Nasal cavity respiratory epithelium epithelial cell of viscerocranial mucosa (primary cell): ENCODE measurements at places on chromosomes 7 and 10. TPM values are rescaled to one million over a fixed set of nuclear protein-coding genes. Genes with fewer than 3 reads are reported as not detected.

WNT8B gene
- not detected in 2 replicates for total RNA-seq

TRIM4 gene
- total RNA-seq = 23.9 and 38.2 TPM in 2 replicates

PLEKHA8 gene
- total RNA-seq = 26.7 TPM in 2 replicates

LLCFC1 gene
- not detected in 2 replicates for total RNA-seq

ANXA8L1 gene
- total RNA-seq = 35.2 and 362 TPM in 2 replicates

SMO gene
- 3.1 and 16.1 TPM in 2 replicates for total RNA-seq

MSS51 gene
- total RNA-seq = 0.68 and 1.4 TPM in 2 replicates

LYZL2 gene
- total RNA-seq = not detected in 2 replicates

GCK gene
- total RNA-seq = 0.14 and 0.34 TPM in 2 replicates

AKR1C2 gene
- total RNA-seq = 49.2 and 256 TPM in 2 replicates

CARD11 gene
- 2.4 and 8.5 TPM in 2 replicates for total RNA-seq

SLC26A3 gene
- 0.14 TPM in 1 of 2 replicates, not detected in the other for total RNA-seq

SORCS1 gene
- not detected in 2 replicates for total RNA-seq

NYAP1 gene
- total RNA-seq = 0.34 and 0.64 TPM in 2 replicates

HOXA13 gene
- total RNA-seq = not detected in 2 replicates

SPDYE2 gene
- total RNA-seq = not detected in 2 replicates

ZNF92 gene
- total RNA-seq = 2.7 and 6.0 TPM in 2 replicates

AKR1C8 gene
- not detected in 2 replicates for total RNA-seq

BUB3 gene
- total RNA-seq = 108 and 153 TPM in 2 replicates

NRCAM gene
- total RNA-seq = 7.2 and 49.5 TPM in 2 replicates

CXCL12 gene
- not detected in 2 replicates for total RNA-seq

ANKRD26 gene
- 5.5 and 8.3 TPM in 2 replicates for total RNA-seq

PTPN20 gene
- total RNA-seq = 3.4 and 4.0 TPM in 2 replicates

CPXM2 gene
- 0.07 TPM in 1 of 2 replicates, not detected in the other for total RNA-seq

COL13A1 gene
- total RNA-seq = under 0.01 and 0.14 TPM in 2 replicates

HOXA2 gene
- total RNA-seq = not detected in 2 replicates

NPFFR1 gene
- total RNA-seq = not detected in 2 replicates

C7orf57 gene
- total RNA-seq = 0.21 and 3.4 TPM in 2 replicates

MBL2 gene
- not detected in 2 replicates for total RNA-seq

UCN3 gene
- total RNA-seq = not detected in 2 replicates

GIMAP6 gene
- total RNA-seq = under 0.01 TPM in 1 of 2 replicates, not detected in the other

SPAM1 gene
- total RNA-seq = not detected in 2 replicates

HYAL4 gene
- total RNA-seq = under 0.01 and 0.14 TPM in 2 replicates

HMX3 gene
- total RNA-seq = 0.07 and 0.34 TPM in 2 replicates

TMEM130 gene
- not detected in 2 replicates for total RNA-seq

NUTM2E gene
- 0.21 and 0.34 TPM in 2 replicates for total RNA-seq

ZEB1 gene
- total RNA-seq = 1.0 and 4.6 TPM in 2 replicates

C1QL3 gene
- not detected in 2 replicates for total RNA-seq

IKZF1 gene
- 0.07 TPM in 1 of 2 replicates, not detected in the other for total RNA-seq

EBLN1 gene
- not detected in 2 replicates for total RNA-seq

COL26A1 gene
- not detected in 2 replicates for total RNA-seq

RBP3 gene
- total RNA-seq = not detected in 2 replicates

ABCB4 gene
- not detected in 2 replicates for total RNA-seq

CHCHD2 gene
- total RNA-seq = 187 and 416 TPM in 2 replicates

LIPK gene
- 0.21 and 0.68 TPM in 2 replicates for total RNA-seq

TEX36 gene
- not detected in 2 replicates for total RNA-seq
